Upper lobe of right lung (tissue), 1 donor: ENCODE measurements at places on chromosomes 12 and 14.

- H3K36me3 ChIP-seq: peaks cover 80% of the 10 kb centered on the region
- H3K27ac ChIP-seq: no peak overlapping the region
- H3K4me3 ChIP-seq: no peak overlapping the region
- DNase-seq: no peak
- H3K4me1 ChIP-seq: no peaks in the 10 kb centered on the region
These were observed 2.8 kb upstream of the REP15 start for GRCh38 chr12:27693403-27693802.

GRCh38 chr12:105329926-105330282 is 587 bp upstream of the C12orf75 start:
- no peaks in the 10 kb centered on the region for H3K36me3 ChIP-seq
- no peak for DNase-seq
- peaks cover 4% of the 10 kb centered on the region for H3K4me1 ChIP-seq
- no peaks in the 10 kb centered on the region for H3K27me3 ChIP-seq
- H3K4me3 ChIP-seq: peak overlapping the region; percentile 69

DNA sequence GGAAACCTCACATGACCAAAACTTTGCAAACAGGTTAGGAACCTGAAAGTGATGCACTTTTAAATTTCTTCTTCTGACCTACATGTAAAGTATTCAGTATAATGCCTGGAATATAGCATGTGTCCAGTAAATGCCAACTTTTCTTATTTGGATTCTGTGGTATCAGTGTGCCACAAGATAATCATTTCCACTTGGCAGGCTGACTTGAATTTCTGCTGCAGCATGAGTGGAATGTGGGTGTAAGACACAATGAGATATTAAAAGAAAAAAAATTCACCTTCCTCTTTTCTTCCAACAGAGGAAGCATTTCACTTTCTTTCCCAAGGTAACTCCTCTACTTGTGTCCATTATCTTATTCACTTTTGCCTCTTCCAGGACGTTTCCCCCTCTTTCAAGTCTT is 141.9 kb upstream of the PRKD1 start:
- DNase-seq: no peak
- no peaks in the 10 kb centered on the region for H3K4me1 ChIP-seq
- H3K27ac ChIP-seq: no peak overlapping the region
- H3K27me3 ChIP-seq: no peaks in the 10 kb centered on the region
- no peak overlapping the region for H3K4me3 ChIP-seq
- H3K36me3 ChIP-seq: no peaks in the 10 kb centered on the region

GRCh38 chr12:70733385-70733784 is 96.2 kb upstream of the PTPRB start:
- H3K27me3 ChIP-seq: no peaks in the 10 kb centered on the region
- no peak overlapping the region for H3K27ac ChIP-seq
- H3K36me3 ChIP-seq: no peaks in the 10 kb centered on the region
